Breast epithelium (tissue), 4 donors: ENCODE measurements at places on chromosomes 3 and 15. TPM values are rescaled to one million over a fixed set of nuclear protein-coding genes. Genes with fewer than 3 reads are reported as not detected.

CISH gene
- total RNA-seq = 29.6 TPM

ATP13A5 gene
- not detected for total RNA-seq

THSD4 gene
- total RNA-seq = 0.64 TPM

DNA sequence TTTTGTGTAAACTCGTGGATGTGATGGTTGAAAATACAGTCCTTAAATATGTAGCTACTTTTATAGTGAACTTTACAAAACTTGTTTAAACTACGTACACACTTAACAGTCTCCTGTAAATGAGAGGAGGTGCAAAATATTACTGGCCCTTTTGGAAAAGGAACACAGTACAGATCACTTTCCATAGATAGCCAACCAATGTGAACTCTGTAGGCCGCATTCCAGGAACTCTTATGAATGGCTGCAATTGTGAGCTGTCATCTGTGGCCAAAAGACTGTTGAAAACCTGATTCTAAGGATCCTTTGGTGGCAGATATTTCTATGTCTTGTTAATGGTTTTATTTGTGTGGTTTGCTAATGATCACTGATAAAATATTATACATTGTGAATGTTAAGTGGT is 6.2 kb downstream of the TSC22D2 start:
- no peak for DNase-seq

- no peak for DNase-seq
Observed at GRCh38 chr3:189799366-189799765, 168.2 kb downstream of the TP63 start.

DNA sequence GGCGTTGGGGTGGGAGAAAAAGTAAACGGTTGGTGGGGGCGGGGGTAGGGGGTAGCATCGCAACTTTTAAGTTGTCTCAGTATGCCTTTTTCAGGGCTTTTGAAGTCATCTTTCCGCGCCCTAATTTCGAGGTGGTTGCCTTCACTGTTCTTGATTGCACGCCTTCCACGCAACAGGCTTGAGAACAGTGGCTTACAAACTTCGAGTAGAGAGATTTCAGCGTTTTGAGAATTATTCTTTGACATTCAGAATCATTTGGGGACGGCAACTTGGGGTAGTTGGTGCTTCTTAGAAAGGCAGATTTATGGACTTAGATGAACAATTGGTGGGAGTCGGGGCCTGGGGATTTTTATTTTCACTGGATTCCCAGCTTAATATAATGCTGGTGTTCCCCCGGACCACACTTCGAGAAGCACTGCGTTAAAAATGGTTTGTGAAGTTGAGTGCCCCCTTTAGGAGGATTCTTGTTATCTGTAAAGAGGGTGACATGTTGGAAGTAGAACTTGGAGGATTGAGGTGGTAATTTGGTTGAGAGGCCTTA is 880 bp downstream of the PPP4R2 start:
- DNase-seq = no peak

- DNase-seq = no peak
Observed at GRCh38 chr3:57919987-57920386, 88.2 kb upstream of the FLNB start.

GRCh38 chr3:15497964-15498363 is 23.5 kb downstream of the COLQ start:
- DNase-seq = no peak
